Fibroblast of skin of back (primary cell): ENCODE measurements at places on chromosomes 7 and 10.

DNA sequence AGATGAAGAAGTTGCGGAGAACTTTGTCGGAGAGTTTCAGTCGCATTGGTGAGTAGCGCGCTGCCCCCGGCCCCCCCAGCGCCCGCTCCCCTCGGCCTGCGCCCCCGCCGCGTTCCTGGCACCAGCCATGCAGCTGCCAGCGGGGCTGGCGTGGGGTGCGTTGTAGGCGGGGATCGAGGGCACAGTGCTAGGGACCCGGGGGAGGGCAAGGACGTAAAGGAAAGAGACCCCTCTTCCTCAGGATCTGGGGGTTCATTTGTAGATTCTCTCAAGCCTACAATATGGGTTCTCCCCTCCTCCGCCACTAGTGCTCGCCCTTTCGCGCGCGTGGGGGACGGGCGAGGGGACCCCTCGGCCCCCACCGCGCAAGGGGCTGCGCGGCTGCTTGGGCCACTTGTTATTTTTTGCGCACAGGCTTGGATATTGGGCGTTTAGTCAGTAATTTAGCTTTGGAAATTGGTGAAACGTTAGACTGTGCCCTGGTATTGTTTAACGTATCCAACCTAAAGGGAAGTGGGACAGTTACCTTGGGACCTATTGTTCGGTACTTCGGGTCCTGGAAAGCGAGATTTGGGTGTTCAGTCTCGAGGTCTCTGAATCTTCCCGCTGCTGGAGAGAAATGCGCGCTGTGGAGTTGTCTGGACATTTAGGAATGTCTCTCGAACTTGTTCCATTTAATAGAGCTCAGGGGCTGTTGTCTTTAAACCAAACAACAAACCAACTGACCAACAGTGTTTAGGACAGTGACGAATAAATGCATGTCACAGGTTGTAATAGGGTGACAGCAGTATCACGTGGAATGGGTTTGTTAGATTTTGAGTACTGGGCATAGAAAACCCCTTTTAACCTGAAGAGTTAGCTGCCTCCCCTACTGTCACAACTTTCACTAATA, 796 bp downstream of the CDK14 start:
- DNase-seq: peak; percentile 53

DNA sequence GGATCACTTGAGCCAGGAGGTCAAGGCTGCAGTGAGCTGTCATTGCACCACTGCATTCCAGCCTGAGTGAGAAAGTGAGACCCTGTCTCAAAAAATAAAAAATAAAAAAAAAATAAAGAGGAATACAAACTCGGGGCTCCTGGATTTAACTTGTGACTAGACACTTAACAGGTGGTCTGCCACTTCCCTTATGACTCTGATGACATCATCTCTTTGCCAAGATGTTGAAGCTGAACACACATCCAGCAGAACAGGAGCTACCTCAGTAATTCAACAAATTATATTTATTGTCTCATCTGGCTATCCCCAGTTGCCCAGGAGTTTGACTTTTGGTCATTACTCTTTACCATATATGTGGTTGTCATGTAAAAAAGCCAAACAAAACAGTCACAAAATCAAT, 35.3 kb downstream of the NEUROD6 start:
- DNase-seq: no peak

- peak; percentile 74 for DNase-seq
Measured at GRCh38 chr10:11539191-11539868, 72.1 kb downstream of the USP6NL start.

DNA sequence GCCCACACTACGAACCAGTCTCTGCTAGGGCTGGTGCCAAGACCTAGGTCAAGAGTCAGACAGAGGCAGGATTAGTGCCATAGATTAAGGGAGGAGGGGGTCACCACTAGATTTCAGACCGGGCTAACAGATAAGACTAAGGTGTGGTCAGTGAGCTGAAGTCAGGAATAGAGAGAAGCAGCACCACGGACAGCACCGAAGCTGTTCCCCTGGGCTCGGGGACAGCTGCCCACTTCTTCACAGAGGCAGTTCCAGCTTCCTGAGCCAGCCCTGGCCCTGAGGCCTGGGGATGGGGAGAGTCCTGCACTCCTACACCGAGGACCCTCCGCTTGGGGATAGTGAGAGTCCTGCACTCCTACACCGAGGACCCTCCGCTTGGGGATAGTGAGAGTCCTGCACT, 11.2 kb upstream of the JAKMIP3 start:
- DNase-seq: no peak

DNA sequence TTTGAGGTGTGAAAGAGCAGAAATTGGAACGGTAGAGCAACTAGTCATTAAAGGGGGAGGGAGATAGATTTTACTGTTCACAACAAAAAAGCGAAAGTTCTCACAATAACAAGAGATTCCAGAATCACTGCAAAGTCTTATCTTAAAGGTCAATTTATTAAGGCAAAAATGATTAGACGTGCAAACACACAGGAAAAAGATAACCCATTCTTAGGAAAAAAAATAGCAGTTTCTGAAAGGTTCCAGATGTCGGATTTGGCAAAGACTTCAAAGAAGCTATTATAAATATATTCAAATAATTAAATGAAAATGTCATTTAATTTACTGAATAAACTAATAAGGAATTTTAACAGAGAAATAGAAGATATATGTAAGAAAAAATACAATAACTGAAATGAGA, 70.8 kb upstream of the GNAI1 start:
- DNase-seq: no peak

- DNase-seq: no peak
Measured at GRCh38 chr7:142528608-142529408, 220.5 kb upstream of the PRSS1 start.

- no peak for DNase-seq
Measured at GRCh38 chr7:127231415-127231814, 21.3 kb downstream of the GRM8 start.

DNA sequence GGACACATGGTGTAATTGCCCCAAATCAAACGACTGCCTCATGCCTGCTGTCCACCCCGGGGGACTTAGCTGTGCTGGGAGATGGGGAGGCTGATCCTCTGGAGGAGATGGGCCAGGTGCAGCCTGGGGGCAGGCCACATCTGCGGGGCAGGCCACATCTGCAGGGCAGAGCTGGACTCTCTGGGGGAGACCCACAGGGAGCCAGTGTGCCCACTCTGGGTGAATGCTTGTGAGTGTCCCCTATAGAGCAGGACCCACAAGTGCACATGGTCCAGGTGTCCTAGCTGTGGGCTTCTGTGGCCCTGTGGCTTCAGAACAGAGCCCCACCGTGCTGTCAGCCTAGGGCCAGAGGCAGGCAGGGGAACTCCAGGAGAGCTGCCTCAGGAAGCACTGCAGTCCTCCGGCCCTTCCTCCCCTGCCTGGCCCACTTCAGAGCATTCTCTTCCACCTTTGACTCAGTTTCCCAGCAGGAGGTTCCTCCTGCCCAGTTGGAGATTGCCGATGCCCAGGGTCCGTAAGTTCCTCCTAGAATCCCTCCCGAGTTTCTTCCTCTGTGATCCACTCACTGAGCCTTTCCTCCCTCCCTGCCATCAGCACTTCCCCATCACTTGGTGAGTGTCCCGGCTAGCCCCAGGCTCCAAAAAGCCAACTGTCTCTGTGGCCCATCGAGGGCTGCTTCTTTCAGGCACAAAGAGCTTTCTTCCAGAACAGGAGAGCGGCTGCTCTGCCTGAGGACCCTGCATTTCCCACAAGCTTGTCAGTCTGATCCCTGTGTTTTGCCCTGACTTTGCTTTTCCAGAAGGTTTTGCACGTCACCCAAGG, 50.3 kb downstream of the ADCYAP1R1 start:
- no peak for DNase-seq

DNA sequence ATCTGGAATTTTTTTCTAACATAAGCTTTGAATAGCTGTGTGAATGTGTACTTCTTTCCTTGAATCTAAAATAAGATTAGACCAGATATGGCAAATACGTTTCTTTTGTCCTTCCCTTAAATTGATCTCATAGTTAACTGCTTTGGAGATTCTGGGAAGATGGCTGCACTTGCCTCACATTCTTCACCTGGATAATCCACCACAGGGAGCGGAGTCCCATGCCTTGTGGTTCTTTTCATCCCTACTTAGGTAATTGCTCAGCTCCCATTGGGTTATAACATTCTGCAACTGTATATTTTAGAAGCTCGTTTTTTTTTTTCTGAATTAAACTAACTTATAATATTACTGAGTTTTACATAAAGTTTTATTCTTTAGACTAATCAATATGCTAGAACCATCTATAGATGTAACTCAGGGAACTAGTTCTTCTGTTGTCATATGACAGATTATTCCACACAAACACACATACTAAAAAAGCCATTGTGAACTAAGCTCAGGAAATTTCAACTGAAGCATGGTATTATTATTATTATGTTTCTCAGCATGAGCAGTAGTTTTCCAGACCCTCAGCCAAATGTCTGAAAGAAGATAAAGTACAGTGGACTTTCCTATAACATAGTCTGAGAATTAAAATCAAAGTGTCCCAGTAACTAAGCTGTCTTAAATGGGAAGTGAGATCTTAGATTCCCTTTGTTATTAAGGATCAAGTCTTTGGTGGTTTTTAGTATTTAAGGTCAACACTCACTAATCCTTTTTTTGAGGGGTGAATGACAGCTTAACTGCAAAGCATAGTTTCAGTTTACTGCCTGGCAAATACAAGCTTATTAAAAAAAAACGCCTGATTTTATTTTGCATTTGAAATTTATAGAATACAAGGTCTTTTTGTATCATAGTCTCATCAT, 182.3 kb downstream of the PPP1R9A start:
- DNase-seq: no peak

GRCh38 chr7:37320848-37321468, 127.7 kb downstream of the ELMO1 start:
- no peak for DNase-seq

DNA sequence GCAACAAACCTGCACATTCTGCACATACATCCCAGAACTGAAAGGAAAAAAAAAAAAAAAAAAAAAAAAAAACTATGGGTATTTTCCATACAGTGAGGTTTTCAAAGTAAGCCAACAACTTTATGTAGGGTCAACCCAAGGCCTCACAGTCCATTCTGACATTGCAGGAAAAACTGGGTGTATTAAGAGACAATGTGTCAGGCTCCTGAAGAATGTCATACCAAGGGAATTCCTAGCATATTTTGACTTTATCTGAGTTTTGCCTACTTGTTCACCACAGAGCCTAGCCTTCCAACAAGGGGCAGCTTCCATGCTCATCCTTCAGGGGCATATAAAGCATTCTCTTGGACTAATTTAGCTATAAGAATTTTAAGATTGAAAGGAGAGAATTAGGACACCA, 368.9 kb downstream of the PLXDC2 start:
- peak; percentile 54 for DNase-seq

DNA sequence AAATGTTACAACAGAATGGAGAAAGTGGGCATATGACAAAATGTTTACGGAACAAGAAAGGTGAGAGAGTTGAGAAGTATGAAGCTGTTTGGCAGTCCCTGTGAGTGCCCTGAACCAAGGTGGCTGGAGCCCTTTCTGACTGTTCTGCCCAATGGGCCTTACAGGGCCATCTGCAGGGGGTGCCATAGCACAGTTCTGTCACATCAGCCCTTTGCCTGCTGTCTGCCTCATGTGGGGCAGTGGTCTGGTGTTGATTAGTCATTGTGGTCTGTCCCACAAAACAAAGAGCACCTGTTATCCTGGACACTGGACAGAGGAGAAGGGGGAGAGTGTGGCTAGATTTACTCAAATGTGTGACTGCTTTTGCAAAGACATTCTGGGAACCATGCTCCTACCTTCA, 51.5 kb upstream of the OSBPL3 start:
- DNase-seq: no peak

- no peak for DNase-seq
Measured at GRCh38 chr10:87720665-87721064, 61.0 kb downstream of the PAPSS2 start.

GRCh38 chr10:94320285-94320914, 42.3 kb downstream of the NOC3L start:
- DNase-seq: peak; percentile 56

DNA sequence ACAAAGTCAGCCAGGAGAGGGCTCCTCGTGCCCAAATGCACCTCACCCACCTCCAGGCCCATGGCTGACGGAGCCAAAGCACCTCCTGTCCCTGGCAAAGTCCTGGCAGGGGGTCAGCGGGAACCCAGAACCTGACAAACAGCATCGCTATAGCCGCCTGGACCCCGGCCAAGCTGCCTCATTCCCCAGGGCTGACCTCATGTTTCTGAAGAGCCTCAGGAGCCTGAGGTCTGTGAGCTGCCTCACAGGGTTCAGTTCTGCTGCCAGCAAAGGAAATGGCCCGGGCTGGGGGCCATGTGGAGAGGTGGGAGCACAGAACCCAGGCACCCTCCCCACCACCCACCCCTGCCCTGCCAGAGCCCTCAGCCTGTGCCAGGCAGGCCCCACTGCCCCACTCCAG, 4.2 kb upstream of the NANOS1 start:
- DNase-seq: peak; percentile 82

- DNase-seq: peak; percentile 62
Measured at GRCh38 chr7:90570373-90570959, 25.7 kb upstream of the CDK14 start.

DNA sequence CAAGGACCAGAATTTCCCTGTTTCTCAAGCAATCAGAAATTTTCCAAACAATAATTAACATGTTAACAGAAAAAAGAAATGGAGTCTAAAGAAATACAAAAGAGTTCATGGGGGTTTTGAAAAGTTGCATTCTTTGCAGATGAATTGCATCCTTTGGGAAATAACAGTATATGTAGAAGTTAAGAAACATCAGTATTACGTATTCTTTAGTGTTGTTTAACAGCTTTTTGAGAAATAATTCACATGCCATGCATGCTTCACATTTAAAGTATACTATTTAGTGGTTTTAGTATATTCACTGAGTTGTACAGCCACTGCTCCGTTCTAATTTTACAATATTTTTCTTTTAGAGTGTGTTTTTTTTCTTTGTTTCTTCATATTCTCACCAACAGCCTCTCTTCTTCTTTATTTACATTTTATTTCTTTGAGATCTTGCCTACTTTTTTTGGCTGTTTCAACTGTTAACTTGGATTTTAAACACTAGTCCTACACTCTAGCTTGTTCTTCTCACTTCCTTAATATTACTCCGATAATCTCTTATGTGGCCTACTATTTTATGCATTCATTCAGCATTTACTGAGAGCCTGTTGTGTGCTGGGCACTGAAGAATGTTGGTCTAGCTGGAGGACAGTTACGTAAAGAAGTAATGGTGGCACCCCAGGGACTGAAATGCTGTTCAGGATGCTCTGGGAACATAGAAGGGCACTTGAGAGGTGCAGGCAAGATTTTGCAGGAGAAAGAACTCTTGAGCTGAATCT, 330.1 kb downstream of the EXOC4 start:
- DNase-seq: peak; percentile 94
